Stimulated activated CD8-positive, alpha-beta memory T cell treated with anti-CD3 and anti-CD28 coated beads, Interleukin-15, amount 100 ng/mL, for 24 hours (primary cell): ENCODE measurements at places on chromosomes 1 and 21.

- DNase-seq = no peak
Measured at GRCh38 chr21:31922881-31923280, 50.1 kb downstream of the HUNK start.

DNA sequence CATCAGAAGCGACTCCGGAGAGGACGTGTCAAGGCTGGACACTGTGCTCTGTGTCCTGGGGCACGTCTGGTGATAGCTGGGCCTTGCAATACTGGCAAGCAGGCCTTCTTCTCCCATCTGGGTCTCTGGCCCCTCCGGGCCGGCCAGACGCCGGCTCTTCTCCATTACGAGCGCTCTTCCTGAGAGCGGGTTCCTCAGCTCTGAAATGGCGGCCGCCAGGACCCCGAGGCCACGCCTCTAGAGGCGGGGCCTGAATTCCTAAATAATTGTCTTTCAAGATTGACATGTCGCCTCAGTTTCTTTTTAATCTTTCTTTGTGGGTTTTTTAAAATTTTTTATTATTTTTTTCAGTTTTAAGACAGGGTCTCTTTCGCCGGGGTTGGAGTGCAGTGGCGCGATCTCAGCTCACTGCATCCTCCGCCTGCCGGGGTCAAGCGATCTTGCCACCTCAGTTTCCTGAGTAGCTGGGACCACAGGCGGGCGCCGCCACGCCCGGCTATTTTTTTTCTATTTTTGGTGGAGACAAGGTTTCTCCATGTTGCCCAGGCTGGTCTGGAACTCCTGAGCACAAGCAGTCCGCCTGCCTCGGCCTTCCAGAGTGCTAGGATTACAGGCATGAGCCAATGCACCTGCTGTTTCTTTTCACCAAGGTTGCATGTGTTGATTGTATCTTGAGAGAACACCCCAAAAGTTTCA, 9.2 kb downstream of the RNF2 start:
- DNase-seq = no peak

- DNase-seq = no peak
Measured at GRCh38 chr1:38784452-38785284, 74.9 kb downstream of the RRAGC start.

GRCh38 chr1:194296201-194296600, 1109.8 kb upstream of the B3GALT2 start:
- no peak for DNase-seq

DNA sequence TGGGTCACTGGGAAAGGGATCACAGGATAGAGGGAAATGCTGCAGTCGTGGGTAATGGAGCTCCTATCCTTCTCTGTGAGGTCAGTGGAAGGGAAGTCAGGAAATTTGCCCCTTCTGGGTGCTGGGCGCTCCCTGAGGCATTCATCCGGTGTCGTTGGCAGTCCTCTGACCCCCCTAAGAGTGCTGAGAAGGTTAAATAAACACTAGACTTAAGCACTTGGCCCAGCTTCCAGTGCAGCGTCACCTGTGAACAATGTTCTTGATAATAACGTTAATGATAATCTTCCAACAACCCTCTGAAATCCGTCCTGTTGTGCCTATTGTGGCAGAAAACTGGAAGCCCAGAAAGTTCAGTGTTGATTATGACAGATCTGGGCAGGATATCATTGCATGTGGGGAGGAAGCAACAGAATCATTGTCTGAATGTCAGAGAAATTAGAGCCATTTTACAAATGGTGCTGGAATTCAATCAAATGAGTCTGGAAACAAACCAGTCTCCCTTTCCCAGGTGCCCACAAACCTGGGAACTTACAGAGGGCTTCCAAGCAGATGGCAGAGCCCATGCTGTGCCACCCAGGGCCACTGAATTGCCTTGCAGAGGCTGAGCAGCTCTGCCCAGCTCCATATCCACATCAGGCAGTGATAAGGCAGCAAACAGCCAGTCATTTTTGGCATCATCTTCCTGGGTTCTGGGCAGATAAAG, 216.8 kb downstream of the KAZN start:
- no peak for DNase-seq

- DNase-seq = no peak
Measured at GRCh38 chr1:105138458-105138893, 1388.8 kb downstream of the AMY1C start.

DNA sequence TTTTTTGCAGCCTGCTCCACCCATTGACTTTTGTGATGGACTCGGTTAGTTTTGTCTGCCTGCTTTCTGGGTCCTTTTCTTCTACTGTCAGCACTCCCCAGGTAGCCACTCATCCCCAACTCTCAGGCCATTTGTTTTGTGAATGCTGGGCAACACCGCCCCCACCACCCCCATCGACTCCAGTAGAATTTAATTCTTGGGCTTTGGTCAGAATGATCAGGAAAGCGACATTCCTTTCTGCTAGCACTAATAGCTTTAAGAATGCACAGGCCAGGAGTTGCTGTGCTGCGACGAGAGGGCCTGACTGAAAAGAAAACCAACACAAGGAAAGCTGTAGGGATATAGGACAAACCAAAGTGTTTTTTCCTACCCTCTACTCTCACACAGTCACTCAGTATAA, 144.4 kb downstream of the CDC7 start:
- DNase-seq = no peak

- DNase-seq = no peak
Measured at GRCh38 chr1:70552662-70553566, 141.8 kb downstream of the CTH start.

DNA sequence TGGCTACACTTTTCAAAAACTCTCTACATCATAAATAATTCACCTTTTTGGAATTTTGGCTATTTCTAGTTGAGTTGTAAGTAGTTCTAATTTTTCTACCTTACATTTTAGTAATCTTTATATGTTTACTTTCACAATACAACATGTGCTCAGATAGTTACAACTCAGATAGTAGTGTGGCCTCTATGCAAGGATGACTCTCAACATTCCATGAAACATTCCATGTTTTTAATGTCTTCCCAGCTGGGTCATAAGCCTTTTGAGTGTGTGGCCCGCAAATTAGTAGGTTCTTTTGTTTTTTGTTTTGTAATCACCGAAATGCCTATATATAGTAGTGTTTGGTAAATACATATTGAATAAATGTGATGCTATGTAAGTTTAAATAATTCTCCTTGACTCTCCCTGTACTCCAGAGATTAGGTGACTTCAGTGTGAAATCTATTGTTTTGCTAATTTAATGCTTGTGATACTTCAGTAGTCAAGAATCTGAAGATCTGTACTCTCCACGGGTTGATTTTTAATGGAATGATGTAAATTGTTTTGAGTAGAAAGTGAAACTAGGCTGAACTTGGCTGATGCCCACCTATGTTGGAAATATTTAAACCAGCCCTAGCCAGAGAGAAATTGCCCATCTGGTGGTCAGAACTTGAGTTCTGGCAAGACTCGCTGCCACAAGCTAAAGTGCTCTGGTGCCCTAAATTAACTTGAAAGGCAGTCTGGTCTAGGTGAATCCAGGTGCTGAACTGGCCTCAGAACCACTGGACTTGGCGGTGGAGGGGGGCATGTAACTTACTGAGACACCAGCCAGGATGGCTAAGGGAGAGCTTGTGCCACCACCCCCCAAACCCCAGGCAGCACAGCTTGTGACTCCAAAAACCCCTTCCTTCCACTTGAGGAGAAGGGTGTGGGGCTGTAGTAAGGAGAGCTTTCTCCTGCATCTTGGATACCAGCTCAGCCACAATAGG, 165.6 kb downstream of the USP25 start:
- DNase-seq = no peak

DNA sequence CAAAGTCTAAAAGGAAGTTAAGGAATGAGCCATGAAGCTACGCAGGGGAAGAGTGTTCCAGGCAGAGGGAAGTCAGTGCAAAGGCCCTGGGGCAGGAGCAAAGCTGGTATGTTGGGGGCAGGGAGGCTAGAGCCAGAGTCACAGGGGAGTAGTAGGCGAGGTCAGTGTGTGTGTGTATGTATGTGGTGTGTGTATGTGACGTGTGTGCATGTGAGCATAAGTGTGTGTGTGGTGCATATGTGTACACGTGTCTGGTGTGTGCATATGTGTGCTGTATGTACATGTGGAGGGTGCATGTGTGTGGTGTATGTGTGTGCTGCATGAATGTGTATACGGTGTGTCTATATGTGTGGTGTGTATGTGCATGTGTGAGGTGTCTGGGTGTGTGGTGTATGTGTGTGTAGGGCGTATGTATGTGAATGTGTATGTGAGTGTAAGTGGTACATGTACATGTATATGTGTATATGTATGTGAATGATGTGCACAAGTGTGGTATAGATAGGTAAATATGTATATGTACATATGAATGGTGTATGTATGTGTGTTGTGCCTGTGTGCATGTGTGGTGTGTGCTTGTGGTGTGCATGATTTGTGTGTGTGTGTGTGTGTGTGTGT, 20.8 kb upstream of the NID1 start:
- no peak for DNase-seq

GRCh38 chr1:177975588-177976495, 6.0 kb upstream of the SEC16B start:
- DNase-seq = no peak

DNA sequence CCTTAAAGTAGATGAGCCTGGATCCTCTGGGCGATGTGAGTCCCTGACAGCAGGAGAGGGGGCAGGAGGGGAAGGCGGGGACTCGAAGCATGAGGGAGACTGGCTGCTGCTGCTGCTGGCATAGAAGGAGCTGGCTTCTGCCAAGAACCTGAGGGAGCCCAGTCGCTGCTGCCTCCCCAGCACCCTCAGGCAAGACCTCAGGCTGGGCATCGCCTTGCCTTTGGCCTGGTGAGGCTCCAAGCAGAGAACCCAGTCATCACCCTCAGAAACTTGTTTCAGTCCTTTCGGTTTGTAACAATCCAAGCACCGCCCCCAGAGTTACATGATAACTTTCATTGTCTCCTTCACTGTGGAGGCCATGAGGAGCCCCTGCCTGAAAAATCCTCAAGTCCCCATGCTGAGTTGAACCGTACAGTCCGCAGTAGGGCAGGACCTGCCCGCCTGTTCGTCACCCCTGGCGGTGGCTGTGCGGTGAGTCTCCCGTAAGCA, 38.8 kb downstream of the POFUT2 start:
- DNase-seq = no peak

- DNase-seq = no peak
Measured at GRCh38 chr21:15197696-15198095, 132.9 kb upstream of the NRIP1 start.

DNA sequence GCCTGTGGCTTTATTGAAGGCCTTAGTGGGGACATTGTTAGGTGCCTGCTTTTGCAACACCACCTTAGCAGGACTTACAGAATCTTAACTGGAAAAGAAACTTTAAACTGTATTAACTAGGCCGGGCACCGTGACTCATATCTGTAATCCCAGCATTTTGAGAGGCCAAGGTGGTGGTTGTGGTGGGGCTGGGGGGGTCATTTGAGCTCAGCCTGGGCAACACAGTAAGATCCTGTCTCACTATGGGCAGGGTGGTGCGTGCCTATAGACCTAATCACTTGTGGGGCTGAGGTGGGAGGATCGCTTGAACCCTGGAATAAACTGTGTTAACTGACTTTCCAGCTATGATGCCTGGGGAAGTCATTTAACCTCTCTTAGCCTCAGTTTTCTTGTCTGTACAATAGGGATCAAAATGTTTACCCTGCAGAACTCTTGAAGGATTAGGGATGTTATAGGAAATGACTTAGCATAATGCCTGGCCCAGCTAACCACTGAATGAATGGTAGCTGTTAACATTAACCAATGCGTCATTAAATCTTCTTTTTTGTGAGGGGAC, 39.5 kb downstream of the IER5 start:
- DNase-seq = no peak
